ENCODE measurements at places on chromosomes 3 and 15.

- DNase-seq: no peak
Measured at GRCh38 chr3:152241142-152242017, 27.3 kb upstream of the MBNL1 start.

- no peak for DNase-seq
Measured at GRCh38 chr3:125043599-125044151, 12.1 kb downstream of the HEG1 start.

DNA sequence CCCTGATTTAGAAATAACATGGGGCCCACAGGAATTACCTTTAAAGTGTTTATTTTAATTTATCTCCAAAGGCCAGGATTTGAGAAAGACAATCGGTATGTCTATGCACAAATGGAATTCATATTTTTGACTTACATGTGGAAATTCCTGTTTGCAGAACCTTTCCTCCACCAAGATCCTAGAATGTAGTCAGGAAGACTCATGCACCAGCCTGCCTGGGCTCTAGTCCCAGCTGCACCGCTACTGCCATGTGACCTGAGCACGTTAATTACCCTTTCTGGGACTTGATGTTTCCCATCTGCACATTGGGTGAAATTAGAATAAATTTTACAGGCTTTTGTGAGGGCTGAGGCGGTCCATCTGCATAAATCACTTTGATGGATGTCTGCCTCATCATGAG is 194.2 kb downstream of the ATP10A start:
- DNase-seq: no peak

DNA sequence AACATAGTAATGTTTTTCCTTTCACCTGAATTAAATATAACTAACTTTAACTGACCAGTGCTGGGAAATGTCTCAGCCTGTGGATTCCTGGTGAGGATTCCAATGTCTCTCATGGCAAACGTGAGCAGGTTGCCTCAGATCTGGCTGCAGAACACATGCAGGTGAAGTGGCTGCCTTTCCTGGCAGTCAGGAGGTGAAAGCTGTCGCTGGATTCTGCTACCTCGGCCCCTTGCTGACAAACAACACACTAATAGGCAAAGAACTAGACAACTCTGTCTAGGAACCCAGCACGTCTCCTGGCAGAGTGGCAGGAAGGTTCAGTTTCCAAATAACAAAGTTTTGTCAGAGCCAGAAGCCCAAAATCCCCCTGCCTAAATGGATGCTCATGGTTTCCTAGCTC is 400.8 kb upstream of the PPP2R3A start:
- DNase-seq: no peak

GRCh38 chr3:9500108-9501050 is 53.2 kb downstream of the LHFPL4 start:
- DNase-seq: peak; percentile 59

- no peak for DNase-seq
Measured at GRCh38 chr15:81213982-81214381, 17.3 kb downstream of the IL16 start.

DNA sequence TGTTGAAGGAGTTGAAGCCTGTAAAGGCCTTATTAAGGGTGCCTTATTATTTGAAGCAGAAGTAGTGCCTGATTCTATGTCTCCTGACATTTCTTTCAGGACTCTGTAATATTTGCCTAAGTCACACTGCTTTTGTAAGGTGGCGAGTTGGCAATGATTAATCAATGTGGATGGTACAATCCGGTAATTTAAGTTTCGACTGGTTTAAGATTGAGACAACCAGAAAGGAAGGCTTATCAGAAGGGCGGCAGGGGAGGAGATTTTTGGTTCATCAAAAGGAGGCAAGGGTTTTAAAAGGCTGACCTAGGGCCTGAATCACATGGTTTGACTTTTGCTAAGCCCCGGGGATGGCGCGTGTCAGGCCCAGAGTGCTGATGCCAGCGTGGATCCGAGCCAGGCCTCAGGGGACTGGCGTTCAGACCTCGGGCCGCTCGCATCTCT is 830 bp upstream of the RNF13 start:
- DNase-seq: no peak

DNA sequence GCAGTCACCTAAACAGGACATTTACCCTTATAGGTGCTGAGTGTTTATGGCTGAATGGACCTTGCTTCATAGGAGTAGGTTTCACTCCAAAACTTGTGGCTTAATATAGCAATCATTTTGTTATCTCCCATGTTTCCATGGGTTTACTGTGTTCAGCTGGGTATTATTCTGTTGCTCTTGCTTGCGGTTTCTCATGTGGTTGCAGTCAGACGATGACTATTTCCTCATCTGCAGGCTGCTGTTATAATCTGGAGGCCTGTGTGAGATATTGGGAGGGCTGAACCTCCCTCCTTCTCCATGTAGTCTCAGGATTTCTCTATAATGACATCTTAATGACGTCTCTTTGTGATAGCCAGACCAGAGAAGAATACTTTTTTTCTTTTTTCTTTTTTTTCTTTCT is 98.1 kb downstream of the ZPLD1 start:
- DNase-seq: no peak

DNA sequence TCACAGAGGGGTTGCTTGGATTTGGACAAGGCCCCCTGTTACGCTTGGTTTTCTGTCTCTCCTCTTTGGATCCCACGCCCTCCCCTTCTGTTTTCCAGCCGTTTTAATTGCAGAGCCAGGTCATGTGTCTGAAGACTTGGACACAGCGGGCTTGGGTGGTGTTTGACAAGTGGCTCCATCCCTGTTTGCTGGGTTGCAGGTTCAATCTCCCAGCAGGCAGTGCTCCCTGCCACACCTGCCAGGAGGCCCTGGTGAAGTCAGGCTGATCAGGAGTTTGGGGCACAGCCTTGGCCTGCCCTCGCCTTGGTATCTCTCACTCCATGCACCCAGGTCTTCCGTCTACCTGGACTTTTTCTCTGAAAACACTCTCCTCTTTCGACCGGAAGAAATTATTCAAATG is 59.0 kb downstream of the PLXNA1 start:
- DNase-seq: no peak

- DNase-seq: peak; percentile 68
Measured at GRCh38 chr3:50226888-50227389, 9.1 kb upstream of the GNAI2 start.

- no peak for DNase-seq
Measured at GRCh38 chr15:32705446-32705845, 12.4 kb upstream of the GREM1 start.

DNA sequence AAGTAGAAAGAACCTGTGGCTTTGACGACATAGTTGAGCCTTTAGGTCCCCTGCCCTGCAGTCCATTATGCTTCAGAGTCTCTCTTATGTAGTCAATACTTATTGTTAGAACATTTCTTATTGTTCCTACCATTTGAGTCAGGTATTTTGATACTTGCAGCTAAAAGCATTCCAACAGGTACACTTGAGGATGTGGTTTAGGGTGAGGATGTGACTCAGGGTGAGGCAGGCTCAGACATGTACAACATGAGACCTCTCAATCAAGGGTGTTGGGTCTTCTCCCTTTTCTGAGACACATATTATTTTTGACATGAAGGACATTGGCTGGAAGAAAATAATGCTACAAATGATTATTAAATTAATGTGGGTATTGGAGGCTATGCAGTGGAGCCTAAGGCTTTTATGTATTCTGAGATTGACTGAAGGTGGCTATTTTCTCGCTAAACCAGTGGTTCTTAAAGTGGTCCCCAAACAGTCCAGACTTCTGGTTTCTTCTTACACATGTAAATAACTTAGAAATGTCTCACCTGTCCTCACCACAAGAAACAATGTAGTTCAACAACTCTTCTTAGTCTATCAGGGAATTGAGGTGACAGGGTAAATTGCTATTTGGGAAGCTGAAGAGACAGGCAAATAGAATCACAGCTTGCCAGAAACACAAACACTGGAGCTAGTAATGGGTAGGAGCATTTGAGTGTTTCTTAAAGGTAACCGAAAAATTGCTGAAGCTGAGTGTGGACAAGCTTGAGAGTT is 135.5 kb upstream of the ZPLD1 start:
- no peak for DNase-seq

DNA sequence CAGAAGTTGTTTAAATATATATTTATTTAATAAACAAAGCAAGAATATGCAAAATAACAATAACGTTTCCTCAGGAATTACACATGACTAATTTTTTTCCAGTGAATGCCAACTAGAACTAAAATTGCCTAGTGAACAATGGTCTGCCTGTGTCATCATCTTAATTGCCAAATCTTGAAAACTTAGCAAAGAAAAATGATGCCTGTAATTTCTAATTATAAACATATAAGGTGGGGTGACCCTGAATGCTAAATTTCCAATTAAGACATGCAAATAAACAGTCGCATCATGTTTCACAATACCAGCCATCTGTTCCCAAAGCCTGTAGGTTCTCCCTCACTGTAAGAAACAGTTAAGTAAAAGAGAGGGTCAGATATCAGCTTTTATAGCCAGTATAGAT is 67.6 kb upstream of the PLCL2 start:
- DNase-seq: no peak

DNA sequence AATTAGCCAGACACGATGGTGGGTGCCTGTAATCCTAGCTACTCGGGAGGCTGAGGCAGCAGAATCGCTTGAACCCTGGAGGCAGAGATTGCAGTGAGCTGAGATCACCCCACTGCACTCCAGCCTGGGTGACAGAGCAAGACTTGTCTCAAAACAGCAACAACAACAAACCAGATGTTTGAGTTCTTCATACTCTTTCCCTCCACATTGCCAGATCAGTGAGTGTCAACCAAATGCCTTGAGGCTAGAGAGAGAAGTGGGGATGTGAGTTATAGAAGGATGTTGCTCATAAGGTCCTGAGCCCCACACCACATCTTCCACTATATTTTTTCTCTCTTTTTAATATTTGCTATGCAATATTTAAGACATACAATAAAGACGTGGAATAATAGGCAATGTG is 19.8 kb downstream of the MAPKBP1 start:
- no peak for DNase-seq

DNA sequence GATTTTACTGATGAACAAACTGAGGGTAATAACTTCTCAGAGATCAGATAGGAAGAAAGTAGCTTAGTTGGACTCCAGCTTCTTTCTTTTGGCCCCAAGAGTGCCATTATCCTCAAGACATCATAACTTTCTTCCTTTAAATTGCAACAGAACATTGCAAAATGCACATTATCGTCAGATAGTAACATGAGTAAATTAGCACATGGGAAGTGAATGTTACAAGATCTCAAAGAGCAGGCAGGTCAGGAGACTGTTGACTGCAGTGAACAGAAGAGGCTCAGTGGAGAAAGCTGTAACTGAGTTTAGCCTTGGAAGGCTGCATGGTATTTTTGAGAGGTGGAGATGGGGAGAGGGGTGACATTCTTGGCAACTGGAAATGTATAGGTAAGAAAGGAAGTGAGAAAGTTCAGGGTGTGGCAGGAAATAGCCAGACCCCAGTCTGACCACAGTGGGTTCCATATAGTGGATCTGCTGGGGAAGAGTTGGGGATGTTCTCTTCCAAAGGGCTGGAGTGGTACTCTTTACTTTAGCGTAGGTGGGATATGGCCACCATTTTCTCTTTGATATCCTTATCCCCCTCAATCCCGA is 307.7 kb downstream of the RPLP1 start:
- DNase-seq: no peak

GRCh38 chr3:53940623-53941022 is 49.0 kb upstream of the SELENOK start:
- no peak for DNase-seq

GRCh38 chr15:101621961-101622360 is 30.2 kb downstream of the TM2D3 start:
- no peak for DNase-seq

DNA sequence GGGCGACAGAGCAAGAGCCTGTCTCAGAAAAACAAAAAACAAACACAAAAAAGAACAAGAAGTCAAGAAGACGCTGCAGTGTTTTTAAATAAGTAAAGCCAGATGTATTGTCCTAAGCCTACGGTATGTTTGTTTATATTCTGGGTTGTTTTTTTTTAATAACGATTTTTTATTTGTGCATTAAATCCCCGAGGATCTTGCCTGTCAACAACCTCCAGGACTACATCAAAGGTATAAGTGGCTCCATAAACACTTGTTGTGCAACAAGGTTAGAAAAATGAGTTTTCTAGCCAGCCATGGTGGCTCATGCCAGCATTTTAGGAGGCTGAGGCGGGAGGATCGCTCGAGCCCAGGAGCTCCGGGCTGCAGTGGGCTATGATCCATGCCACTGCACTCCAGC is 26.1 kb downstream of the ITGB5 start:
- no peak for DNase-seq

- DNase-seq: no peak
Measured at GRCh38 chr3:116198087-116198486, 247.2 kb downstream of the LSAMP start.

- DNase-seq: no peak
Measured at GRCh38 chr15:34275154-34275553, 50.3 kb downstream of the EMC4 start.
